NB4 (cell line): ENCODE measurements at places on chromosomes 7 and 10.

GRCh38 chr7:80686576-80686975, 48.1 kb downstream of the CD36 start:
- peak; percentile 53 for DNase-seq

DNA sequence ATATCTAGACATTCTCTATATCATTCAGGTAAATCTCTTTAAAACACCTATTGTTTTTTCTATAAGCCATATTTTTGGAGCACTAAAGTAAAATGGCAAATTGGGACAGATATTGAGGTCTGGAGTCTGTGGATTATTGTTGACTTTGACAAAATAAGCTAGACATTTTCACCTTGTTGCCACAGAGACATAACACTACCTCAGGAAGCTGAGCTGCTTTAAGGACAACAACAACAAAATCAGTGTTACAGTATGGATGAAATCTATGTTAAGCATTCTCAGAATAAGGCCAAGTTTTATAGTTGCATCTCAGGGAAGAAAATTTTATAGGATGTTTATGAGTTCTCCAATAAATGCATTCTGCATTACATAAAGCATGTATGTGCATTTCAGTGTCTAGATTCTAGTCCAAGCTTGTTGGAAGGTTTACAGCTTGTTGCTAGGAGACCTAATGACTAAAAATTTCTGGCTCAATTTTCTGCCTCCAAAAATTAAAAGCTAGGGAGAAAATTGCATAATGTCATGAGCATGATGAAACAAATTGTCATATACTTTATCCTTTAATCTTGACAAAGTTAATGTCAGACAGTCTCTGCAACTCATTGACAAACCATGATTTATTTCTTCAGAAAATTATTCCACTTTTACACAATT, 18.3 kb downstream of the LIPM start:
- DNase-seq = no peak

DNA sequence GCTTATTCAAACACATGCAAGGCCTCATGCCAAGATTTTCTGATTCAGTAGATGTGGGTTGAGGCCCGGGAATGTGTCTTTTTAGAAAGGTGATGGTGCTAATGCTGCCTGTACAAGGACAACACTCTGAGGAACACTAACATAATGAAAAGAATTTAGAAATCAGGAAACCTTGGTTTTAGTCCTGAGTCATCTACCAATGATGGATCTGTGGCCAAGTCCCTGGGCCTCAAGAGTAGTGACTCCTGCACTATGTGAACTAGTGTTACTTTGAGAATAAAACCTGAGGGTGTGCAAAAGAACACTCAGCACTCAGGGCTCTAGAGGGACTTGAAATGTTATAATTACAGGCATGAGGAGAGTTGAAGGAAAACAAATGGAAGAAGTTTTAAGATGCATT, 741.7 kb upstream of the GALNT17 start:
- DNase-seq = no peak

DNA sequence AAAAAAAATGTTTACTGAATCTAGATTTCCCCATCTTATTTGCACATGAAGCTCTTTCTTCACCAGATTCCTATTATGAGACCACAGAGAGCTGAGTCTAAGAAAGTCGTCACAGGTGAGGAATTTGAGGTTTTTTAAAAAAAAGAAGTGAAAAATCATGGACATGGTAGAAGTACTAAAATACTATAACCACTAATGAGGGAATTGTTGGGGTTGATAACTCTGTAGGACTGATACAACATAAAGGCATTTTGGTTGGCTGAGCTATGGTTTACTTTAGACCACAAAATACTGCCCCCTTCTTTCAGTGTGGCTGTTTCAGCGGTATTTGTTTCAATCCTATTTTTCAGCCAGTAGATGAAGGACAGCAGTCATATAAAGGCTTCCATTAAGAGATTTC, 1111.3 kb downstream of the TYW1 start:
- DNase-seq = no peak

GRCh38 chr10:11265484-11265883, 247.8 kb downstream of the CELF2 start:
- DNase-seq = no peak

GRCh38 chr10:42987575-42987974, 89.3 kb upstream of the RET start:
- DNase-seq = no peak

GRCh38 chr10:33665501-33665900, 331.0 kb upstream of the NRP1 start:
- no peak for DNase-seq
